ENCODE measurements at places on chromosomes 4 and X.

- DNase-seq, result no peak
These were observed 97.1 kb upstream of the SH3RF1 start for GRCh38 chr4:169367826-169368225.

DNA sequence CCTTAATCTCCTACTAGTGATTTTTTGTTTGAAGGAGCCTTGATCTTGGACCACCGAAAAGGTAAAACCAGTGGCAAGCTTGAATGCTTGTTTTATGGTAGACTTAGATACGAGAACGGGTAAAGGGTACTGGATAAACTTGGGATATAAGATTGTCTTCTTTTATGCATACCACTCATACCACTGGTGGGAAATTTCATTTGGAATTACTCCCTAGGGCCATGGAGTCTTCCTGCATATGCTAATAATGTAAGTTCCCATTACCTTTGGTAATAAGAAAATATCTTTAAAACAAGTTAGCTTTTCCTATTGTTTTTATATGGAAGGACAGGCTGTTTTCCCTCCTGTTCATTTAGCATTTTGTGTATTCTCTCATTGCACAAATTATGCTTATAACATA, 11.7 kb downstream of the SMARCAD1 start:
- no peak for DNase-seq

DNA sequence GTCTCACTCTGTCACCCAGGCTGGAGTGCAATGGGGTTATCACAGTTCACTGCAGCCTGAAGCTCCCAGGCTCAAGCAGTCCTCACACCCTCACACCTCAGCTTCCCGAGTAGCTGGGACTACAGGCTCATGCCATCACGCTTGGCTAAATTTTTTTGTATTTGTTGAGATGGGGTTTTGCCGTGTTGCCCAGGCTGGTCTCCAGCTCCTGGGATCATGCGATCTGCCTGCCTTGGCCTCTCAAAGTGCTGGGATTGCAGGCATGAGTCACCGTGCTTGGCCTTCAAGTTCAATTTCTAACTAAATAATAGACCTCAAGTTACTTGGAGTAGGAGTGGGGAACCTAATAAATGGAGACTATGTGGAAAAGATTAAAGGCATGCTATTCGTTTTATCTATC, 48.9 kb downstream of the MND1 start:
- DNase-seq, result no peak

- DNase-seq, result peak; percentile 46
These were observed at the start of gene ITM2A for GRCh38 chrX:79366873-79367749. ITM2A (minus strand) TSS chrX:79367334; CDS start chrX:79367215, 119 bp downstream.

GRCh38 chrX:42398967-42399631, 378.9 kb downstream of the PPP1R2C start:
- no peak for DNase-seq
